ENCODE measurements at places on chromosomes 3 and 15.

GRCh38 chr3:112013784-112014143 lies 15.0 kb downstream of the TAGLN3 start:
- H3K36me3 ChIP-seq, result no peaks in the 10 kb centered on the region
- no peak for DNase-seq
- no peak overlapping the region for H3K4me3 ChIP-seq
- H3K4me1 ChIP-seq, result peaks cover 2% of the 10 kb centered on the region
- no peak overlapping the region for H3K27ac ChIP-seq

DNA sequence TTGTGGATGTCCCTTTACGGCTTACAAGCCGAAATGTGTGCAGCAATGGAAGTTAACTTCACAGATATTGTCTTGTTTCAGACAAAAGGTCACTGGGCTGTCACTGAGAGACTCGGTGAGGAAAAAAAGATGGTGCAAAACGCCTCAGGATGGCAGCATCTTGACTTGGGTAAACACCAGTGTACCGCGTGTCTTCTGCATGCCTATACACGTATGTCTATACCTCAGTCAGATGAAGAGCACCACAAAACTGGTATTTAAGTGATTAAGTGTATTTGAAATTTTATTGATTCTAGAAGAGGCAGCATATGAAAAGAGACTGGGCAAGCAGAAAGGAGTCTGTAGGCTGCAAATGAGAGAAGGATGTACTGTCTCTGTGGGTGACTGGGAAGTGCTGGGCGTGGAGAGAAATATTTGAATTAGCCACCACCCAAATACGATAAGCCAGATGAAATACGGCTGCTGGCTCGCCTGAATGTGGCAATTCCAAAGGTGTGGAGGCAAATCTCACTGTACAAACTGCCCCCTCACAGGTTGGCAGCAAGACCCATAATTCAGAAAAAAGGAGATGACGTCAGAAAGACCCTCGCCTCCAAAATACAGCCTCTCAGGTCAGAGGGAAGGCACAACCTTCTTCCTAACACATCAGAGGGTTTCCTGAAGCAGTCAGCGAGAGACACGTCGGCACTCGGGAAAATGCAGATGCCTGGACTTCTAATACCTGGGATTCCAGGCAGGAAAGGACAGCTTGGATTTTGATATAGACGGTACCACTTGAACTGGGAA lies 53.4 kb upstream of the NEO1 start:
- H3K4me3 ChIP-seq, result no peak overlapping the region
- no peak overlapping the region for H3K27ac ChIP-seq
- peaks cover 7% of the 10 kb centered on the region for H3K4me1 ChIP-seq
- no peak for DNase-seq
- no peaks in the 10 kb centered on the region for H3K36me3 ChIP-seq

DNA sequence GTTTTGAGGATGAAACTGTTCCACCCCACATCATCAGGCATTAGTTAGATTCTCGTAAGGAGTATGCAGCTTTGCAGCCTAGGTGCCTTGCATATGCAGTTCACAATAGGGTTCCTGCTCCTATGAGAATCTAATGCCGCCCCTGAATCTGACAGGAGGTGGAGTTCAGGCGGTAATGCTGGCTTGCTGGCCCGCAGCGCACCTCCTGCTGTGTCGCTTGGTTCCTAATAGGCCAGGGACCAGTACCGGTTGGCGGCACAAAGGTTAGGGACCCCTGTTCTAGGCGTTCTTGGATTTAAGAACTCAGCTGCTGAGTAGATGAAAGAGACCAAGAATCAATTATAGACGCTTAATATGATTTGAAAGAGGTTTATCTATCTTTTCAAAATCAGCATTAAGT lies 595.4 kb downstream of the CADM2 start:
- no peaks in the 10 kb centered on the region for H3K27me3 ChIP-seq
- no peaks in the 10 kb centered on the region for H3K36me3 ChIP-seq
- no peak overlapping the region for H3K27ac ChIP-seq
- DNase-seq, result no peak
- no peaks in the 10 kb centered on the region for H3K4me1 ChIP-seq

GRCh38 chr3:62874711-62875557 lies at the start of gene CADPS:
TSS of gene CADPS (minus strand) at chr3:62875416. CDS start at chr3:62875029, 387 bp downstream.
- H3K4me3 ChIP-seq, result peak within 1 kb of the TSS; percentile 92
- peaks cover 25% of the 10 kb centered on the region for H3K4me1 ChIP-seq
- peak; percentile 31 for DNase-seq
- no peaks in the 10 kb centered on the region for H3K27me3 ChIP-seq
- H3K36me3 ChIP-seq, result no peaks in the 10 kb centered on the region

GRCh38 chr3:187243933-187244524 lies 46.7 kb downstream of the RTP1 start:
- DNase-seq, result no peak
- no peaks in the 10 kb centered on the region for H3K36me3 ChIP-seq

- H3K4me1 ChIP-seq, result peaks cover 3% of the 10 kb centered on the region
- DNase-seq, result no peak
- no peak overlapping the region for H3K27ac ChIP-seq
- peaks cover 17% of the 10 kb centered on the region for H3K36me3 ChIP-seq
Observed at GRCh38 chr3:57864853-57865252, 108.7 kb downstream of the SLMAP start.

GRCh38 chr3:68988740-68989139 lies 24.7 kb downstream of the EOGT start:
- H3K36me3 ChIP-seq, result peaks cover 35% of the 10 kb centered on the region
- no peaks in the 10 kb centered on the region for H3K27me3 ChIP-seq
- no peaks in the 10 kb centered on the region for H3K4me1 ChIP-seq
- no peak overlapping the region for H3K27ac ChIP-seq
- no peak for DNase-seq
- no peak overlapping the region for H3K4me3 ChIP-seq

DNA sequence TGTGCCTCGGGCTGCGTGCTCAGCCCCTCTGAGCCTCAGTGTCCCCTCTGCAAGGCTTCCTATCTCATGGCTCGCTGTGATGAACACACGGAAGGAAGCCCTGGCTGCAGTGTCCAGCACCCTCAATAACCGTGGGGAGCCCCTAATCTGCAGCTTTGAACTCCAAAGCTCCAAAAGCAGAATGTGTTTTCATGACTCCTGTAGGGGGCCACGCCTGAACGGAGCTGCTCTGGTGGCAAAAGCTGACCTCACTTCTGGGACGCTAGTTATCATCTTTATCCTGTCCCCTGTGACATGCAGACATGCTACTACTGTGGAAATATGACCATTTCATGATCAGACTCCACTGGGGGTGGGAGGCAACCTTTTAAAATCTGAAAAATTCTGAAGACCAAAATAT lies 98.8 kb downstream of the SEC22A start:
- no peaks in the 10 kb centered on the region for H3K4me1 ChIP-seq
- H3K36me3 ChIP-seq, result peaks cover 12% of the 10 kb centered on the region
- no peak overlapping the region for H3K4me3 ChIP-seq
- DNase-seq, result no peak

GRCh38 chr3:64518496-64518895 lies 169.3 kb downstream of the ADAMTS9 start:
- H3K27me3 ChIP-seq, result no peaks in the 10 kb centered on the region
- H3K27ac ChIP-seq, result no peak overlapping the region
- H3K4me1 ChIP-seq, result no peaks in the 10 kb centered on the region

DNA sequence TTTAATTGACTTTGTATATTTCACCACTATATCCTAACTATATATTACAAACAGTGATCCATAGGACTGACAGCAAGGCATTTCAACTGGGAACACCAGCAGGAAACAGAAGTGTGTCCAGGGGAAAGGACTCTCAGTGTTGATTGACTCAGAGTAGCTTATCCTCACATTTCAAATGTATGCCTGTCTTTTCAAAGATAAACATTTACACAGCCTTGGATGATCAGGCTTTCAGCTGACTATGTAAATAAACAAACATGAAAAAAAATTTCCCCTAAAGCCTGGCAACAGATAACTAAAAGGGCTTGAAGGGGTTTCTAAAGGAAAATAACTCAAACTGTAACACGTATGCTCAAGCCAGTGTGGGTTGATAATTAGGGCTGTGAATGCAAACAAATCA lies 321.8 kb downstream of the TBC1D5 start:
- no peaks in the 10 kb centered on the region for H3K36me3 ChIP-seq
- H3K4me3 ChIP-seq, result no peak overlapping the region
- H3K27me3 ChIP-seq, result no peaks in the 10 kb centered on the region
- H3K4me1 ChIP-seq, result peaks cover 8% of the 10 kb centered on the region
- H3K27ac ChIP-seq, result no peak overlapping the region

- H3K27me3 ChIP-seq, result no peaks in the 10 kb centered on the region
- H3K27ac ChIP-seq, result no peak overlapping the region
- no peaks in the 10 kb centered on the region for H3K4me1 ChIP-seq
Observed at GRCh38 chr15:40722934-40723333, 28.0 kb downstream of the RAD51 start.

GRCh38 chr3:143146486-143147274 lies 27.1 kb downstream of the CHST2 start:
- H3K27me3 ChIP-seq, result peaks cover 8% of the 10 kb centered on the region
- H3K4me1 ChIP-seq, result peaks cover 10% of the 10 kb centered on the region
- no peak overlapping the region for H3K4me3 ChIP-seq
- peak overlapping the region; percentile 36 for H3K27ac ChIP-seq
- no peaks in the 10 kb centered on the region for H3K36me3 ChIP-seq
- DNase-seq, result no peak

DNA sequence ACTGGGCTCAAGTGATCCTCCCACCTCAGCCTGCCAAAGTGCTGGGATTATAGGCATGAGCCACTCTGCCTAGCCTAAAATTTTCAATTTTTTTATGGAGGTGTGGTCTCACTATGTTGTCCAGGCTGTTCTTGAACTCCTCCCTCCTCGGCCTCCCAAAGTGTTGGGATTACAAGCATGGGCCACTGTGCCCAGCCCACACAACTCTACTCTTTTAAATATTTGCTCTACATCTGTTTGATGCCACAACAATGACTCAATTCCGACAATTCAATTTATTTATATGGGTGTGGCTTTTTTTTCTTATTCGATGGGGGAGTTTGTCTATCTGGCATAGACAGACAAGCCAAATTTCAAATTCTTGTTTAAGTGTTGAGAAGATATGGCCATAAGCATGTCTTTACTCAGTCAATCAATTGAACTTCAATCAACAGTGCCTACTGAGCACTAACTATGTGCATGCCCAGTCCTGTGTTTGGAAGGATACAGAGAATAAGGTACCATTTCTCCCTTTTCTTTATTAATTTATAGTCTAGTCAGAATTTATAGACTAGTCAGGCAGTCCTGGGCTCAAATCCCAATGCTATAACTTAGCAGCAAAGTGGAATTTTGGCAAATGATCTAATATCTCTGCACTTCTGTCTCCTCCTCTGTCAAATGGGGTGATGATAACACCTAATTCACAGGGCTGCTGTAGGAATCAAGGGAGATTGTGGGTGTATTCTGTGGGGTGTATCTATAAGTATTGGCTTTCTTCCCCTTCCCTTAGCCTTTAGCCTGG lies 54.6 kb upstream of the PIAS1 start:
- H3K36me3 ChIP-seq, result no peaks in the 10 kb centered on the region
- H3K4me1 ChIP-seq, result peaks cover 2% of the 10 kb centered on the region

DNA sequence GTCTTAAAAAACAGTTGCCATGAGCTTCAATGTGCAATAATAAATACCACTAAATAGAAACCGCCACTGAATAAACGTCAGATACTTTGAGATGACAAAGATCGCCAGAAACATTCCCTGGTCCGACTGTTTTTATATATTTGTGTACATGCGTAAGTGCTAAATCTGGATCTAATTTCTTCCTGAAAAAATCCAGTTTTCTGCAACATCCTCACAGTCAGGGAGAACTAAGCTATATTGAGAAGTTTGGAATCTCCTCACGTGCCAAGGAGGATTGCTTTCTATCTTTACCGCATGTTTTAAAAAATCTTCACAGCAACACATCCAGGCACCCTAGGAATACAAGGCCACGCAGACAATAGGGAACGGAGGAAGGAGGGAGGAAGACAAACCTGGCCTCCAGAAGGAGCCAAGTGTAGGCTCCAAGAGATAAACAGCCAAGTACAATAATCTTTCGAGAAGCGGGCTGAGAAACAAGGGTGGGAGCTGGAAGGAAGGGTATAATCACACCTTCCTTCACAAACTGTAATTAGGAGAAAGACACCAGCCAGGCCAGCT lies 5.7 kb downstream of the VGLL4 start:
- H3K4me3 ChIP-seq, result peak overlapping the region; percentile 56
- H3K36me3 ChIP-seq, result peaks cover 4% of the 10 kb centered on the region
- H3K4me1 ChIP-seq, result peaks cover 69% of the 10 kb centered on the region
- H3K27ac ChIP-seq, result peak overlapping the region; percentile 86
- no peaks in the 10 kb centered on the region for H3K27me3 ChIP-seq

DNA sequence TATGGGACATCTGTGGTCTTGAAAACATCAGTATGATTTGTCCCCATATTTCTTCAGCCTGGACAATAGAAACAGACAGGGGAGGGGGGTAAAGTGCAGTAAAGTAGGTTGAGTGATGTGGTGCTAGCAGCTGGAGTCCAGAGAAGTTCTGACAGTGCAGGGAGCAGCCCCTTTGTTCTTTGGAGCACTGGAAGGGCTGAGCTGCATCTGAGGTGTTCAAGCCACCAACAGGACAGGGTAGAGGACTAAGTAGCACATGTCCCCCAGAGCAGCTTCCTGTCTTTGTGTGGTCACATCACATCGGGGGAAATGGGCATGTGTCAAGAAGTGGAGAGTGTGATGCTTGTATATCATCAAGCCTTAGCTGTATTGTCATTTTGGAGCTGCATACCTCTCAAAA lies 12.1 kb downstream of the MRPS22 start:
- H3K4me3 ChIP-seq, result no peak overlapping the region
- H3K36me3 ChIP-seq, result peaks cover 34% of the 10 kb centered on the region
- DNase-seq, result no peak
- H3K4me1 ChIP-seq, result no peaks in the 10 kb centered on the region
- H3K27ac ChIP-seq, result peak overlapping the region; percentile 19

- H3K27ac ChIP-seq, result no peak overlapping the region
- no peaks in the 10 kb centered on the region for H3K36me3 ChIP-seq
- H3K27me3 ChIP-seq, result peaks cover 5% of the 10 kb centered on the region
- DNase-seq, result no peak
- no peak overlapping the region for H3K4me3 ChIP-seq
- peaks cover 15% of the 10 kb centered on the region for H3K4me1 ChIP-seq
Observed at GRCh38 chr15:47331829-47332393, 385.4 kb upstream of the SEMA6D start.

DNA sequence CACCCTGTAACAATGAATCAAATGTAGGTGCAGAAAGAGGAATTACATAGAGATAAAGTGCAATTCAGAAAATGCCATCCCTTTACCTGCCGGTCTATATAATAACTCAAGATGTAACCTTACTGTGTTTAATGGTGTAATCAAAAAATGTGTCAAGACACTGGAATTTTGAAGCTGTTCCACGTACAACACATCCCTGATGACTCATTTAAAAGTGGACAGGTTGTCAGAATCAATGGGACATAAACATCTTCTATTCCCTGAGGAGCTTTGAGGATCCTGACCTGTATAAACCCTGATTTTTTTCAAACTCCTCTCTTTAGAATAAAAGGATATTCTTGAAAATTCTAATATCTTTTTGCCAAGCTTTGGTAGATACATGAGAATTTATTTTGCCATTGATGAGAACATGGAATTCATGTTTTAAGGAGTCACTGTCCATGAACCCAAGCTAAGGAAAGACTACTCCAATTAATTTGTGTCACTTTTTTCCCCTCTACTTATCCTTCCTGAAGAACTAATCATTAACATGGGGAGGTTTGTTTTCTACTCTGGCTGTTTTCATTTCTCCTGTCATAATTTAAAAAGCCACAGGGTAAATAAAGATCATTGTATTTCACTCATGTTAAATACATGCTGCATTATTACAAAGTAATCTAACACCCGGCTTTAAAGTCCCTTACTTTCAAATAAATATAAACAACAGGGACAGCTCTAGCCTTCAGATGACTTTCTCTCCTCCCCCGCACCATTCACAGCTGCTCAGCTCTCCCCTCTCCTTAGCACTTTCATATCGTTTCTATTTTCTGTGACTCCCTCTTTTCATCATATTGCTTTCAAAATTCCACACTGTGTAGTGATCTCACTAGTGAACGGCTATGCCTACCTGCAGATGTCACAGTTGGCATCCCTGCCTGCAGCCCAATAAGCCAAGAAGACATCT lies 138.3 kb downstream of the TAFA4 start:
- no peak overlapping the region for H3K27ac ChIP-seq
- no peak overlapping the region for H3K4me3 ChIP-seq
- no peaks in the 10 kb centered on the region for H3K36me3 ChIP-seq
- peaks cover 2% of the 10 kb centered on the region for H3K4me1 ChIP-seq
- DNase-seq, result no peak
- no peaks in the 10 kb centered on the region for H3K27me3 ChIP-seq
